ENCODE measurements at places on chromosomes 16 and 17. TPM values are rescaled to one million over a fixed set of nuclear protein-coding genes. Genes with fewer than 3 reads are reported as not detected.

The GP1BA gene
- total RNA-seq: not detected

The WNT9B gene
- not detected for total RNA-seq

The HID1 gene
- 0.75 TPM for total RNA-seq

The COPZ2 gene
- total RNA-seq: 65.5 TPM

The CCL2 gene
- total RNA-seq: 6.3 TPM

The PEX12 gene
- total RNA-seq: 3.7 TPM

The CCL5 gene
- total RNA-seq: not detected

The MLKL gene
- 15.5 TPM for total RNA-seq

The HOXB8 gene
- total RNA-seq: not detected

The KCNG4 gene
- total RNA-seq: not detected

The PPP1R1B gene
- not detected for total RNA-seq

The STARD3 gene
- 26.7 TPM for total RNA-seq
